Muscle of leg (tissue), 16 donors: ENCODE measurements at places on chromosomes 12 and 14. TPM values are rescaled to one million over a fixed set of nuclear protein-coding genes. Genes with fewer than 3 reads are reported as not detected.
A peak's percentile ranks its signal among the peaks of the same experiment; 100 is the strongest.

GRCh38 chr12:131836714-131837397 lies 8.7 kb downstream of the MMP17 start:
- peaks cover 23% of the 10 kb centered on the region for H3K27me3 ChIP-seq
- no peak overlapping the region for H3K27ac ChIP-seq
- peaks cover 8% of the 10 kb centered on the region for H3K4me1 ChIP-seq
- no peaks in the 10 kb centered on the region for H3K36me3 ChIP-seq

The LRIG3 gene
- total RNA-seq, result 64.3 TPM

The NOPCHAP1 gene
- 17.6 TPM for total RNA-seq

The POU6F1 gene
- total RNA-seq, result 4.6 TPM

DNA sequence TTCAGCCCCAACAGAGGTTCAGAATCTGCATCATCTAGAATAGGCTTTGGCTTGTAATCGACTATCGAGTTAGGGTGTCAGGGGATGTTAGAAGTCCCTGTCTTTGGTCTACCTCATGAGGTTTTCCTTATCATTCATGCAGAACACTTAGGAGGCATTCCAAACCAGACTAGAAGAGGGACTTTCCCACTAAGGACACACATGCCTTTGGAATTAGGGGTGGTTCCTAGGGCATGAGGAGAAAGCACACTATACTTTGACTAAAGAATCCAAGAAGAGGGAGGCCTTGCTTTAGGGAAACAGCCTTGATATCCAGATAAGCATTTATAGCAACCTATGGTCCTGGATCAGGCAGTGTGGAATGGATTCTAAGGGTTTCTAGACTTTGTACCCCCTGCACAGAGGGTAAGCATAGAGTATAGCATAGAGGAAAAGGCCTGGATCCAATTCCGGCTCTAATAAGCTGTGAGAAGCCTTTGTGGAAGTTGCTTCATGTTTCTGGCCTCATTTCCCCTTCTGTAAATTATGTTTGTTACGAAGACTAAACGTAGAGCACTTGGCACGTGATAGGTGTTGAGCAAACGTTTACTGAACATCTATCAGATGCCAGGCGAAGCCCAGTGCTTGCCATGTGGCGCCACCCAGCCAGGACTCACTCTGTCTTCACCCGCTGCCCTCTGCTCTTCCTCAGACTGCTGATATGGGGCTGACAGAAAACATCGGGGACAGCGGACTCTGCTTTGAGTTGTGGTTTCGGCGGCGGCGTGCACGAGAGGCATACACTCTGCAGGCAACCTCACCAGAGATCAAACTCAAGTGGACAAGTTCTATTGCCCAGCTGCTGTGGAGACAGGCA lies 13.2 kb downstream of the ZNF219 start:
- DNase-seq, result no peak
- H3K27me3 ChIP-seq, result no peaks in the 10 kb centered on the region
- peaks cover 6% of the 10 kb centered on the region for H3K4me1 ChIP-seq
- H3K27ac ChIP-seq, result no peak overlapping the region
- no peak overlapping the region for H3K4me3 ChIP-seq

DNA sequence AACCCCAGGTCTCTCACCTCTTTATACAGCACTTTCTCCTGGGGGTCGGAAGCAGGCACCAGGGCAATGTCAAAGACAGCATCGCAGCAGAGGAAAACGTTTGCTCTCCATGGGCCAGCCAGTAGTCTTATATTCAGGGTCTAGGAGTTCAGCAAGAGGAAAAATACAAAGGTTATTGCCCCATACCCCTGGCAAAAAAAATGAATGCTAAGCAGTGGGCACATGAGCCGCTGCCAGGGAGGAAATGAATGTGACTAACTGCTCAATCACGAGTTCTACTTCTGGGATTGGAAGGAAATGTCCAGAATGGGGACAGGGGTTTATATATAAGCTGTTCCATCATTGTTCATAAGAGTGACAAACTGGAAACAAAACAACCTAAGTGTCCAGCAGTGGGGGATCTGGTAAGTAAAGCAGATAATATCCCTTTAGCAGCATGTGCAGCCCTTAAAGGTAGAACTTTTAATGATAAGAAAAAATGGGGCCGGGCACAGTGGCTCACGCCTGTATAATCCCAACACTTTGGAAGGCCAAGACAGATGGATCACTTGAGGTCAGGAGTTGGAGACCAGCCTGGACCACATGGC lies 53.8 kb downstream of the PHETA1 start:
- DNase-seq, result peak; percentile 75
- no peak overlapping the region for H3K4me3 ChIP-seq
- H3K4me1 ChIP-seq, result no peaks in the 10 kb centered on the region
- no peaks in the 10 kb centered on the region for H3K36me3 ChIP-seq
- peaks cover 5% of the 10 kb centered on the region for H3K27me3 ChIP-seq
- no peak overlapping the region for H3K27ac ChIP-seq

DNA sequence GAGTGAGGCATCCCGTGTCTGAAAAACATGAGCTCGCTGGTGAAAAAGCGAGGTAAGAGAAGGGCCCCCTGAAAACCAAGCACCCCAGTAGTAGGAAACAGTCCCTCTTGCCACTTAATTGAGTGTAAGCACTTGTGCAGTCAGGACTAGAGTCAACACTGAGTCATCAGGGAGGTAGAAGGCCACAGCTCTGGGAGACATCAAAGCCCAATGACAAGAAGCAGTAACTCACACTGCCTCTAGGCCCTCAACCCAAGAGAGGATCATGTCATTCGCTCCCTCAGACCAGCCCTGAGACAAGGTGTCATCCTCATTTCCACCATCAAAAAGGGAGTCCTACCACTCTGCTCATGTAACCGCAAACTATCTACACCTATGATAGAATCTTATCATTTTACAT lies 17.8 kb downstream of the POMT2 start:
- no peak for DNase-seq
- H3K4me3 ChIP-seq, result no peak overlapping the region
- no peaks in the 10 kb centered on the region for H3K27me3 ChIP-seq
- peaks cover 37% of the 10 kb centered on the region for H3K4me1 ChIP-seq

DNA sequence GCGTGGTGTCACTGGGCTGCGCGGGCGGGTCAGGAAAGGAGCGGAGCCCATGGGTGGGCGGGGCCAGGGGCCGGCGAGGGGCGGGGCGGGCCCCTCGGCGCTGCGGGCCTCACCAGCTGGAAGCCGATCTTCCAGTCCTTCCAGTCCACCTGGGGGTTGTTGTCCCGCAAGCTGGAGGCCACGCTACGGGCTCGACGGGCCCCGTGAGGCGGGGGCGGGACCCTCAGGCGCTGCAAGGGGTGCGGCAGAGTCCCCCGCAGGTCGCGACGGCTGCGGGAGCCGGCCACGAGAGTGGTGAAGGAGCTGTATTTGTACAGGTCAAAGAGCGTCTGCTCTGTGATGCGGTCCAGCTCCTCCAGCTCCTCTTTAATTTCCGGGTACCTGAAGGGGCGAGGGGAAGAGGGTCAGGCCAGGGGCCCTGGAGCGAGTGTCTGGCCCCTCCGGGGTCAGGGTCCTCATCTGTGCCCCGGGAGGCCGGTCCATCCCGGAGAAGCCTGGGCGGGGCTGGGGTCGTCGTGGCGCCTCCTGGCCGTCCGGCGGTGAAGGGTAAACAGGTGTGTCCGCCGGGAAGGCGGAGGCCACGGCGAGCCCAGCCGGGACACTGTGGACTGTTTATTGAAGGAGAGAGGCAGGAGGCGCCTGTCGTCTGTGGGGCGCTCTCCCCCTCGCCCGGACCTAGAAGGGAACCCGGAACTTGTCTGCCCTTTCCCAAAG lies 11.9 kb downstream of the SCNN1A start:
- DNase-seq, result peak; percentile 77
- H3K27ac ChIP-seq, result peak overlapping the region; percentile 47
- peaks cover 2% of the 10 kb centered on the region for H3K27me3 ChIP-seq
- H3K36me3 ChIP-seq, result no peaks in the 10 kb centered on the region
- H3K4me3 ChIP-seq, result peak overlapping the region; percentile 51
- peaks cover 11% of the 10 kb centered on the region for H3K4me1 ChIP-seq

- H3K4me3 ChIP-seq, result no peak overlapping the region
- DNase-seq, result no peak
- H3K36me3 ChIP-seq, result no peaks in the 10 kb centered on the region
- no peaks in the 10 kb centered on the region for H3K27me3 ChIP-seq
Observed at GRCh38 chr14:40098468-40098867, 666.2 kb upstream of the FBXO33 start.

- DNase-seq, result peak; percentile 43
- H3K36me3 ChIP-seq, result peaks cover 33% of the 10 kb centered on the region
- peak overlapping the region; percentile 99 for H3K27ac ChIP-seq
- peaks cover 57% of the 10 kb centered on the region for H3K4me1 ChIP-seq
Observed at GRCh38 chr12:52010692-52011601, 4.2 kb downstream of the TAMALIN start.

GRCh38 chr12:1369460-1369859 lies 224.9 kb downstream of the FBXL14 start:
- H3K36me3 ChIP-seq, result peaks cover 4% of the 10 kb centered on the region
- no peaks in the 10 kb centered on the region for H3K27me3 ChIP-seq
- H3K27ac ChIP-seq, result no peak overlapping the region
- DNase-seq, result no peak
- peaks cover 8% of the 10 kb centered on the region for H3K4me1 ChIP-seq
- H3K4me3 ChIP-seq, result no peak overlapping the region

DNA sequence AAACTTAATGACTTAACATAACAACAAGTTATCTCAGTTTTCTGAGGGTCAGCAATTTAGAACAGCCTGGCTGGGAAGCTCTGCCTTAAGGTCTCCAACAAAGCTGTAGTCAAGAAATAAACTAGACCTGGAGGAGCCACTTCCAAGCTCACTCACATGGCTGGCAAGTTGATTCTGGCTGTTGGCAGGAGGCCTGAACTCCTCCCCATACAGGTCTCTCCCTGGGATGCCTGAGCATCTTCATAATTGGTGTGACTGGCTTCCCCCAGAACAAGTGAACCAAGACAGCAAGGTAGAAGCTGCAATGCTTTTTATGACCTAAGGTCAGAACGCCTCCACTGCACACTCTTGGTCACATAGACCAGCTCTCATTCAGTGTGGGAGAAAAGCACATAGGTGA lies 128.3 kb downstream of the SAMD4A start:
- H3K4me1 ChIP-seq, result peaks cover 40% of the 10 kb centered on the region
- H3K27me3 ChIP-seq, result no peaks in the 10 kb centered on the region
- no peak overlapping the region for H3K4me3 ChIP-seq
- no peak for DNase-seq
- peaks cover 3% of the 10 kb centered on the region for H3K36me3 ChIP-seq

The PZP gene
- total RNA-seq, result 0.40 TPM

GRCh38 chr12:23831739-23832138 lies 117.7 kb downstream of the SOX5 start:
- H3K36me3 ChIP-seq, result no peaks in the 10 kb centered on the region
- DNase-seq, result peak; percentile 3

- H3K4me1 ChIP-seq, result peaks cover 28% of the 10 kb centered on the region
- H3K36me3 ChIP-seq, result no peaks in the 10 kb centered on the region
- peak overlapping the region; percentile 15 for H3K27ac ChIP-seq
- no peaks in the 10 kb centered on the region for H3K27me3 ChIP-seq
Observed at GRCh38 chr14:97976861-97977260, 1179.7 kb downstream of the VRK1 start.

DNA sequence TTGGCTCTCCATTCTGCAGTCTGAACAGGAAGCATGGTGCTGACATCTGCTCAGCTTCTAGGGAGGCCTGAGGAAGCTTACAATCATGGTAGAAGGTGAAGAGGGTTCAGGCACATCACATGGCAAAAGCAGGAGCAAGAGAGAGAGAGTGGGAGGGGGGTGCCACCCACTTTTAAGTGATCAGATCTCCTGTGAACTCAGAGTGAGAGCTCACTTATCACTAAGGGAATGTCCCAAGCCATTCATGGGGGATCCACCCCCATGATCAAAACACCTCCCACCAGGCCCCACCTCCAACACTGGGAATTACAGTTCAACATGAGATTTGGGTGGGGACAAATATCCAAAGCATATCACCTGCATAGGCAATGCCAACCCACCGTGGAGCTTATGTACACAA lies 9.8 kb upstream of the GNG2 start:
- H3K36me3 ChIP-seq, result no peaks in the 10 kb centered on the region
- no peak overlapping the region for H3K4me3 ChIP-seq
- H3K27ac ChIP-seq, result no peak overlapping the region
- no peak for DNase-seq
- H3K27me3 ChIP-seq, result no peaks in the 10 kb centered on the region
- H3K4me1 ChIP-seq, result peaks cover 11% of the 10 kb centered on the region

DNA sequence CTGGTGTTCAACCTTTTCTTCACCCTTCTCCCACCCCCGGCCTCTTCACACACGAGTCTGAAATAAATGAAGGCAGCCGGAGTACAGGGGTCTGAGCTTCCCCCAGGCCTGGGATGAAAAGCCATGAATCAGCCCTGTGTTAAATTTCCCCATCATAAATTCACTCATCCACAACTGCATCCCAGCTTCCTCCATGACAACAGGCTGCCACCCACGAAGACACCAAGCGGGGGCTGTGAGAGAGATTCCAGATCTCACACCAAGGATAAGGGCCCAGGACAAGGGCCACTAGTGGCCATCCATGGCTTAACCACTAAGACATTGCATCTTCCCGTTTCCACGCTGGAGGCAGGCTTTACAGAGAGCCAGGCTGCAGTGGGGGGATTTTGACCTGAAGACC lies 93.9 kb upstream of the NCOR2 start:
- no peak for DNase-seq
- H3K4me3 ChIP-seq, result no peak overlapping the region
- H3K4me1 ChIP-seq, result peaks cover 37% of the 10 kb centered on the region
- peak overlapping the region; percentile 4 for H3K27ac ChIP-seq
- H3K36me3 ChIP-seq, result no peaks in the 10 kb centered on the region

GRCh38 chr12:91542666-91543065 lies 360.0 kb upstream of the DCN start:
- H3K4me1 ChIP-seq, result no peaks in the 10 kb centered on the region
- no peaks in the 10 kb centered on the region for H3K36me3 ChIP-seq
- no peak for DNase-seq

DNA sequence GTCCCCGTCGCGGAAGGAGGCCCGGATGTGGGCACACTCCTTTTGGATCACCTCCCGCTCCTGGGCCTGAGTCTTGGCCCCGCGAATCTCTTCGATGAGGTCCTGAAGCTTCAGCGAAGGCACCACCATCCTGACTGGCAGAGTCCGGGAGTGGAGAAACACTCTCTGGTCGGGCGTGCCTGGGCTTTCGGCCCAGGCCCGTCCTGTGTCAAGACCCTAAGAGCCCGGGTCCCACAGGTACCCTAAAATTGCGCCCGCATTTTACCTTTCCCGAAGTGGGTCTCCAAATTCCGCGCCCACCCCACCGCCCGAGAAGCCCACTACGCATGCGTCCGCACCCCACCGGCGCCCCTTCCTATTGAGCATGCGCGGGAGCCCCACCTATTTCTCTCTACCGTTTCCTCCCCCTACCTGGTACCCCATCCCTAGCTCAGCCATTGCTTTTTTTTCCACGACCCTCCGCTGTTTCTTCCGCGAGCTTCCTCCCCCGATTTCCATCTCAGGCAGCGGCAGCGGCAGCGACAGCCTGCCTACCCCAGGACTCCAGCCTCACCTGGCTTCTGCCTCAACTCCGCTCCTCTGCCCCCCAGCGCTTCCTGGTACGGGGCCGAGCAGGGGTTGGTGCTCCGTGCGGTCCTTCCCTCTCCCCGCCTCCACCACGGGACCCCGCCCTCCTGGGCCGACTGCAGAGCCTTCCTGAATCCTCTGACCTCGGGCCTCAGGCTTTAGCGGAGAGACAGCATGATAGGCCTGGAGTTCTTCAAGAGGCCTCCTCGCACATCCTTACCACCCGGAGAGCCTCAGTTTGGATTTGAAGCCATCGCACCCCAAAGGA lies at the start of gene AP1G2:
TSS of gene AP1G2 (minus strand) at position 606 of the 835 bp plus-strand sequence. CDS start at position 129, 477 bp downstream.
- peak; percentile 89 for DNase-seq
- H3K27ac ChIP-seq, result peak within 1 kb of the TSS; percentile 2
- peak within 1 kb of the TSS; percentile 56 for H3K4me3 ChIP-seq
